ELF-1 (cell line): ENCODE measurements at places on chromosomes 3 and 15.

GRCh38 chr15:67955252-67955651 lies 98.9 kb upstream of the PIAS1 start:
- DNase-seq = no peak

GRCh38 chr15:53759411-53759931 lies at the start of gene WDR72:
Gene WDR72 (minus strand): TSS chr15:53759663. CDS start chr15:53733149, 26,514 bp downstream.
- peak; percentile 46 for DNase-seq

GRCh38 chr3:112038863-112039262 lies 4.3 kb downstream of the TMPRSS7 start:
- no peak for DNase-seq

DNA sequence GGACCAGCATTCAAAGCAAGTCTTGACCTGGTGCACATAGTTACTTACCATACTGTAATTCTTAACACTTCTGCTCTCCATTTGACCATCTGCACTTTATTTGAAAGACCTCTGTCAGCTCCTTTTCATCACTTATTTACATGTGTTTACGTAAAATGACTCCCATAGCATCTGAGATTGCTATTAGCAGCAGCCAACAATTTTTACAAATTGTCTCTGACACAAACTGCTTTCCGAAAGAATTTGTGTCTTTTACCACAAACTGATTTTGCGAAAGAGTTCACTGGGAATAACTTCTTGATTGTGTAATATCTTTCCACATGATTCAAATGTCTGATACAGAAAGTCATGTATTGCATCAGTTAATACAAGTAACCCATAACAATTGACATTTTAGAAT lies 144.1 kb upstream of the PEX5L start:
- DNase-seq = no peak

DNA sequence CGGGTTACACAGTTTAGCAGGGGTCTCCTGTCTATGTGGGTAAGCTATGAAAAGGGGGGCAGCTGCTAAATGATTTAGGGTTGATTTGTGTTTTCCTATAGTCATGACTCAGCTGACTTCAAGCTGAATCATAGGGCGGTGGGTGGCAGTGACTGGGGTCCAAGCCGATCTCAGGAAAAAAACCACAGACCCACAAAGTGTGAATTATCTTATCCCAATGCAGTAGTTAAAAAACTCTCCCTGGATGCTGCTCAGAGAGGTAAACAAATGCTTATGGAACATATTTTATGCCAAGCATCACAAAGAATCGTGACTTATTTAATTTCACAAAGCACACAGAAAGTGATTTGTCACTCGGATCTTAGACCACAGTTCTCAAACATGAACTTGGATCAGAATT lies 18.4 kb upstream of the TOPAZ1 start:
- DNase-seq = no peak

GRCh38 chr3:54259636-54260035 lies 137.3 kb downstream of the CACNA2D3 start:
- no peak for DNase-seq

- DNase-seq = no peak
These were observed 74.8 kb upstream of the WDR72 start for GRCh38 chr15:53834214-53834613.

- no peak for DNase-seq
These were observed 14.9 kb upstream of the DPH6 start for GRCh38 chr15:35560870-35561269.
